Stimulated activated CD4-positive, alpha-beta T cell treated with anti-CD3 and anti-CD28 coated beads, TNF-alpha, amount 100 ng/mL, for 1 hour (primary cell): ENCODE measurements at places on chromosomes 1 and 21.

GRCh38 chr1:56135069-56135863 lies 444.1 kb downstream of the PLPP3 start:
- DNase-seq: no peak

GRCh38 chr1:161258439-161259344 lies at the start of gene PCP4L1:
Gene PCP4L1, plus strand, starts transcription at chr1:161258745. Its CDS starts 230 bp downstream, at chr1:161258975.
- DNase-seq: no peak

GRCh38 chr21:22174746-22175145 lies 1176.5 kb downstream of the NCAM2 start:
- DNase-seq: no peak

DNA sequence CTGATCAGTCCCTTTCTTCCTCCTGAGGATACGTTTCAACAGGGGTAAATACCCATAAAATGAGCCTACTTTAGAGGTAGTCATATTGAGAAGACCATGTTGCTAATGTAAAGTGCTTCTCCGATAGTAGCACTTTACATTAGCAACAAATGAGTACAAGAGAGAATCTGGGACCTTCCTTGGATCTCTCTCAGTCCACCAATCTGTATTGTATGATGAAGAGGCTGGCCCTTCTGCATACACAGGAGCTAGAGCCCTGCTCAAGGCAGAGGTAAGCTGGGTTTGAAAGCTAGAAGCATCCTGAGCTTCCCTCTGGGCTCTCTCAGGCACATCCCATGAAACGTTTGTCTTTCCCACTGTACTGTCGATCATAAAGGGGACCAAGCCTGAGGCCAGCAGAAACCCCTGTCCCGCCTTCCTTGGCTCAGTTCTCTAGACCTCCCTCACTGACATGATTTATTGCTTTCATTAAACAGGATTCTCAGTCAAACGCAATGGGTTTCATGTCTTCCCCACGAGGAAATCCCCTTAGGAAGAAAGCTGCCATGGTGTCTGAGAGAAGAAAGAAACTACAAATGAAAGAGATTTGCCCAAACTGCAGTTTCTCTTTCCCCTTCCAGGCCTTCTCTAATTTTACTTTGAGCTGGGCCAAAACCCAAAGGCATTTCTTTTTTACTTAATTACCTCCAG lies 62.8 kb upstream of the BCAR3 start:
- DNase-seq: no peak

GRCh38 chr1:207407655-207408260 lies 46.4 kb upstream of the CR2 start:
- no peak for DNase-seq

GRCh38 chr1:156471496-156472490 lies 28.8 kb downstream of the MEF2D start:
- DNase-seq: no peak

DNA sequence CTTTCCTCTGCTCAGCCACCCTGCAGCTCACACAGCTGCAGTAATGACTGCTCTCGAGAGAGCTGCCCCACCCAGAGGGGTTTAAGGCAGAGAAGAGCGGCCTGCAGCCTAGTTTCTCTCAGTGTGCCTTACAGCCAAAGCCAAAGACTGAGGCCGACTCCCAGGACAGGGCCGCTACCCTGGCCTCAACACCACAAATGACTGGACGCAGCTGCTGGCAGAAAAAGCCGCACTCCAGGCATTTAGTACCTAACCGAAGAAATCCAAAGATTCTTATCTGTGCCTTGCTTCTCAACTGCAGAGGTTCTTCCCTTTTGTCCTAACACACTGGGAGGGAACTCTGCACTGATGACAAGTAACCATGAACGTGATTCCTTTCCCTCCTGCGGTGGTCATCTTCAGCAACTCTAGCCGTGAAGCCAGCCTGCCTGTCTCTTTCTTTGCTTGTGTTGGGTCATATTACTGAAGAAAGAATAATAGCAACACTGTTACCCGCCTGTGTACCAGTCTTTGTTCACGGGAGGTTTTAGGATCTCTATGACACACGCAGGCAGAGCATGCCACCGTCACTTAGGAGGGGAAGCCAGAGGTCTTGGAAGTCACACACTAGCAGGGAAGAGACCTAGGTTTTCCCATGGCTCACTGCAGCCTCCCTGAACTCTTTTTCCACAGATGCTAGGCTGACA lies 202.7 kb downstream of the RHOU start:
- DNase-seq: no peak
